ENCODE measurements at places on chromosomes 7 and 10.

GRCh38 chr7:80721883-80722615 is 83.6 kb downstream of the CD36 start:
- DNase-seq = peak; percentile 65

DNA sequence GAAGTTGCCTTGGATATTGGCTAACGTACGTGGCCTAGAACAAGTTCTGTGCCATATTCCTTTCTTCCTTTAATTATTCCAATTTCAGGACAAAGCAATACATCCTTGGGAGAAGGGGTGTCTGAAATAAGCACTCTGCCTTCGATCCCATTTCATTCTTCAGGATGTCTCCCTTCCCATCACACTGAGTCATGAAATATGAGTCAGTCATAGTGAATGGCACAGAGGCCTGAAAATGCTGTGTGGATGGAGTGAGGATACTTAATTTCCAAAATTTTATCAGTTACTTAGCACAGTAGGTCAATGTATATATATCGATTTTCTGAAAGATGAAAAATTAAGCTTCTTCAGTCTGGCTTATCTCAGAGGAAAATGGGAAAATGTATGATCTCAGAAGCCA is 19.5 kb downstream of the EVX1 start:
- DNase-seq = no peak

GRCh38 chr10:19169684-19170083 is 121.1 kb downstream of the MALRD1 start:
- DNase-seq = peak; percentile 8

DNA sequence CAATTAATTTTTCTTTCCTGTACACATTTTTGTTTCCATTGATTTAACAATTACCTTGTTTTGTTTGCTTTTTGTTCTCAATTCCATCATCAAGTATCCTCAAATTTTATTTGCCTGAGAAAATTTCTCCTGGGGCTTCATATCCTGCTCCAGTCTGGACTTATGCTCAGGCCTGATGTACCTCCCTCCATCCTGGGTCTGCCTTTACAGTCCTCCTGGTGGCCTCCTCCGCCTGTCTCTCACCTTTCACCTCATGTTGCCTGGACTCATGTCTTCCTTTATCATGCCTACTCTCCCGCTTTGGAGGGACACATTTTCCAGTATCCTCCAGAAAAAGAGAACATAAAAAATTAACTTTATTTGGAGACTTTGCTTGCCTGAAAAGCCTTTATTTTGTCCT is 12.1 kb upstream of the TAS2R60 start:
- no peak for DNase-seq

- no peak for DNase-seq
These were observed 18.4 kb downstream of the GIMAP5 start for GRCh38 chr7:150755473-150756099.

DNA sequence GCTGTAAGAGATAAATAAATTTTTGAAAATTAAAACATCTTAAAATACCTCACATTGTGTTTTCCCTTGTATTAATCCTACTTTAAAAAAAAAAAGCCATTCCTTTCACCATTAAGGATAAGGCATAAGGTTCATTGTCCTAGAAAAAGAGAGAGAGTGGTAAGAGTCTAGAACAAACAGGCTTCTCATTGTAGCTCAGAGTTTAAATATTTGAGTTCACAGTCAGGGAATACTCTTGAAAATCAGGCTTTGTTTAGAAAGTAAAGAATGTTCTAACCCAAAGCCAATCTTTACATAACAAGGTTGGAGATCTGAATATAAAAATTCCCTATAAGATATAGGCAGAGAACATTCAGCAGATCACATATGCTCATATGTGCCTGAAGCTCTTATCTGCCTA is 40.2 kb upstream of the TES start:
- no peak for DNase-seq

- DNase-seq = peak; percentile 38
These were observed 75.7 kb downstream of the IMMP2L start for GRCh38 chr7:111486472-111487142.

DNA sequence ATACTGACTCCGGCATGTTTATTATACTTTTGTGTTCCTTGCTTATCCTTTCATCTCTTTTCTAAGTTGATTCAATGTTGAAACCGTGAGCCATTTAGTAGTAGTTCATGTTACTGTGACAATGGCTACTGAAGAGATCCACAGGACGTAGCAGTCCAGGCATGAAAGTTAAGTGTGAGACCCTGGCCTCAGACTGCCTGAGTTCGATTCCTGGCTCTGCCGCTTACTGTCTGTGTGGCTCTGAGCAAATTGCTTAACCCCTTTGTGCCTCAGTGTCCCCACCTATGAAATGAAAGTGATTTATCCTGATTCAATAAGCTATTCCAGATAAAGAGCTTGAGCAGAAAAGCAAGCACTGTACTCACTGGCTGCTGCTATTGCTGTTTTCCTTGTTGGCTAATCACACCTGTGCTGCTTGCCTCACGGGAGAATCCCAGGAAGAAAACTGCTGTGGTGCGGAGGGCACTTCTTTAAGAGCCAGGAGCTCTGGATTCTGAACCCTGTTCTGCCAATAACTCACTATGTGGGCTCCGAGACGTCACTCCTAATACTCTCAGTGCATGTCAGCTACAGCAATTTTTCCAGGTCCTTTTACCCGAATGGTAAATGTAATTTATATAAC is 38.4 kb downstream of the PNLIPRP2 start:
- no peak for DNase-seq

DNA sequence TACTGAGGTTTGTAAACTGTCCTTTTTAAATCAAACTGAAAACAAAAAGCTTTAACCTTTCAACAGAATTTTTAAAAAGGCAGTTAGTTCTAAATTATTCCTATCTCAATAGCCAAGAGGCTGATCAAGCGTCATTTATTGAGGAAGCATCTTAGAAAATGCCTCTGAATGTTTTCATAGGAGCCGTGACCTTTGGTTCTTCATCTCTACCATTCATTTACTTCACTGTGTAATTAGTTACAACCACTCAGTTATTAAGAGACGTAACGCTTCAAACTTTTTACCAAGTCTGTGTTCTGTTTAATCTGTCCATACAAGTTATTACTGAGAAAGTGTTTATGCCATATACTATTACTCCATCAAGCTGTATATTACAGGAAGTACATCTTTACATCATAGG is 107.4 kb upstream of the KMT2E start:
- DNase-seq = no peak

DNA sequence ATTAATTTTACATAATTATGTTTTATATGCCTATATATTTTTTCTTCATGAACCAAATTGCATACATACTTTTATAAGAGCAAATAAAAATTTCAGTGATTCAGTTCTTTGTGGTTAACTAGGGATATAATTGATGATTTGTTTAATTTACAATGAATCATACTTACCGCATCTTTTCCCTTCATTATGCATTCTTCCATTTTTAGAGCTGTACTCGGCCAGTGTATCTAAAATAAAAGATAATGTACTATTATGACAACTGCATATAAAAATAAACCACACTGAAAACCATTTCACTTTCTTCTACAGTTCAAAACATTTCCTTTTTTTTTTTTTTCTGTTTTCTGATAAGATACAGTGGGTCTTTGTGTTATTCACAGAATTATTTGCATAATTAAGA is 179.9 kb downstream of the SEMA3E start:
- DNase-seq = no peak

DNA sequence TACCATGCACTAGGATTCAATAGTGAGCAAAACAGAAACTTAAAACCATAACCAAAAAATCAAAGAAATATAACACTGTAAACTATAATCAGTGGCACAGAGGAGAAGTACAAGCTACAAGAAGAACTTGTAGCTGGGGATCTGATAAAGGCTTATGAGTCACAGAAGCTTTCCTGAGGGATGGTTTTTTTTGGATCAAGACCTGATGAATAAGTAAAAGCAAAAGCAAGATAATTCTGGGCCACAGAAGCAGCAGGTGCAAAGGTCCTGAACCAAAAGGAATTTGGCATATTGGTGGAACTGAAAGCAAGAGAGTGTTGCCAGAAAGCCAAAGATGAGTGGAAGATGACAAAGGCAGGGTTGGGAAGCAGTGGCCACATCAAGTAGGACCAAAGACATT is 37.4 kb upstream of the BET1 start:
- DNase-seq = no peak

DNA sequence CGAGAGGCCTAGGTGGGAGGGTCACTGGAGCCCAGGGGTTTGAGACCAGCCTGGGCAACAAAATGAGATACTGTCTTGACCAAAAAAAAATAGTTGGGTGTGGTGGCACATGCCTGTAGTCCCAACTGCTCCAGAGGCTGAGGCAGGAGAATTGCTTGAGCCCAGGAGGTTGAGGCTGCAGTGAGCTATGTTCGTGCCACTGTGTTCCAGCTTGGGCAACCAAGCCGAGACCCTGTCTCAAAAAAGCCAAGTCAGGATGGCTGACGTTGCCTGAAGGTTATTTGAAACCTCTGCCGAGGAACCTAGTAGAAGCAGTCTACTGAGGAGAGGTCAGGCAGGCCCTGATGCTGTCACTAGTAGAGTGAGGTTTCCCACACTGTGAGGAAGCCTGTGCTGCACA is 22.8 kb downstream of the DNAJB6 start:
- no peak for DNase-seq

- DNase-seq = no peak
These were observed 44.3 kb downstream of the CPED1 start for GRCh38 chr7:121032645-121033460.

- DNase-seq = no peak
These were observed 189.8 kb upstream of the IMMP2L start for GRCh38 chr7:111752022-111752582.

- no peak for DNase-seq
These were observed 72.1 kb downstream of the RTKN2 start for GRCh38 chr10:62196528-62196927.

GRCh38 chr10:91879515-91880170 is 29.6 kb downstream of the FGFBP3 start:
- no peak for DNase-seq

DNA sequence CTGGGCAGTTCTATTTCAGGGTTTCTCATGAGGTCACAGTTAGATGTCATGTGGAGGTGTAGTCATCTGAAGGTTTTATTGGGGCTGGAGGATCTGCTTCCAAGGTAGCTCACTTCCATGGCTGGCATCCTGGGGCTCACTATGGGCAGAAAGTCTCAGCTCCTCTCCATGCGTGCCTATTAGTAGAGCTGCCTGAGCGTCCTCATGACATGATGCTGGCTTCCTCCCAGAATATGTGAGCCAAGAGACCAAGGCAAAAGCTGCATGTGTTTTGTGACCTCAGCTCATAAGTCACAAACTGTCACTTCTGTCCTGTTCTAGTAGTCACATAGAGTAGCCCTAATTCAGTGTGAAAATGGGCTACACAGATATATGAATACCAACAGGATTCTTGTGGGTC is 524.4 kb downstream of the SUGCT start:
- DNase-seq = no peak

- DNase-seq = no peak
These were observed 132.2 kb downstream of the MAD1L1 start for GRCh38 chr7:2100278-2101208.

GRCh38 chr7:16493266-16493665 is 27.7 kb upstream of the SOSTDC1 start:
- DNase-seq = no peak

DNA sequence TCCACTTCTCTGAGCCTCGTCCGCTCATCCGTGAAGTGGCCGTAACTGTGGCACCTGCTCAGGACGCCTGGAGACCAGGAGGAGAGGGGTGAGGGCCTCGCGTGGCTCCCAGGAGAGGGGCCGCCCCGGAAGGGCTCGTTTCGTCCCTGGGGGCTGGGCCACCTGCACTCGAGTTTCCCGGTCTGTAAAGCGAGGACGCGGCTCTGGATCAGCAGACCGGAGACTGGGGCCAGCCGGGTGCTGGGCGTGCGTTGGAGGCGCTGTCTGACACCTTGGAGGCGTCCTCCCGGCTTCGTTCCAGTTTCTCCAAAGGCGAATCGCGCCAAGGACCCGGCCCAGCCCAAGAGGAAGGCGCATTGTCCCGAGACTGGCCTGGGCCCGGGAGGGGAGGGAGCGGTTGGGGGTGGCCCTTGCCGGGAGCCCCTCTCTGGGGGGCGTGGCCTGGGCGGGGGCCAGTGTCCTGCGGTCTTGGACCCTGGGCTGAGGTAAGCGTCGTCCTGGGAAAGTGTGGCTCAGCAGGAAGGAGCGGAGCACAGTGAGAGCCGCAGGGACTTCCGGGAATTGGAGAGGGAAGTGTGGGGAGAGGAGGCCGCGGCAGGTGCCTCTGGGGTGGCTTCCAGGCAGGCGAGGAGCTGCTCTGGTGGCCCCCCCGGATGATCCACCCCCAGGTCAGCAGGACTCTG is 89.6 kb downstream of the FOXL3 start:
- DNase-seq = peak; percentile 14

DNA sequence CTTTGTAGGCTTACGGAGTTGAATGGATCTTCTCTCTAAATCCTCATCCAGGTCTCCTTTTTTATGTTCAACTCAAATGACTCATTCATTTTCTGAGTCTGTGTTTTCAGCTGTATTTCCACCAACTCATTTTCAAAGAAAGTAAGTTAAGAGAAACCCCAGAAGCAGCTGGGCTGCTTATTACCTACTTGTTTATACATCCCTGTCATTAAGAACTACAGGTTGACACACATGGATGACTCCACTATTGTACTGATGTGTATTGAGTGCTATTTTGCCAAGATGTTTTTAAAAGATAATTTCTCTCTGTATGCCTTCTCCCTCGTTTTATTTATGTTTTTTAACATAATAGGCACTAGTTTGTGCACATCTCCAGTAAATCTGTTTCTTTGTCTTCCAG is 41.9 kb downstream of the DGKI start:
- peak; percentile 31 for DNase-seq

DNA sequence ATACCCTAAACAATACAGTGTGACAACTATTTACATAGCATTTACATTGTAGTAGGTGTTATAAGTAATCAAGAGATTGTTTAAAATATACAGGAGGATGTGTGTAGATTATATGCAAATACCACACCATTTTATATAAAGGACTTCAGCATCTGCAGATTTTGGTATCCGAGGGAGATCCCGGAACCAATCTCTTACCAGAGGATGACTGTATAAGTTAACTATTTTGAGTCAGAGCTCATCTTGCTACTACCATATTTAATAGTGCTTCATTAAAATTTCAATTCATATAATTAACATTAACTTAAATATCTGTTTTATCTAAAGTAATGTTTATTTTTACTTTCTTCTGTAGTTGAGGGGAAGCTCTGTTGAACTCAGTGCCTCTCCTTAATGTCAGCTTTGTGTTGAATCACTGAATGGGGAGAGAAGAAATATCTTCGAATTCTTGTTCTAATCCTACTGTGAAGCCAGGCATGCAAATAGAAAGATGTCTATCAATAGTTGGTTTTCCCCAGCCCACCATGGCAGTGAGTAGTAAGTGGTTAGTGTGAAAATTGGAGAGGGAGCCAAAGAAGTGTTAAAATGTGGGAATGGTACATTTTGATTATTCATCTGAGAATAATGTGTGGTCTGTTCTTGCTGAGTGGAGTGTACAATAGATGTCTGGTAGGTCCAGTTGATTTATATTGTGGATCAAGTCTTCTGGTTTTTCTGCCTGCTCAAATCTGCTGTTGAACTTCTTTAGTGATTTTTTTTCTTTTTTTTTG is 90.1 kb upstream of the CYP26C1 start:
- DNase-seq = peak; percentile 17

- no peak for DNase-seq
These were observed 26.1 kb downstream of the DYNC1I1 start for GRCh38 chr7:95798401-95798930.
